NCI-H1436 treated with DMSO at 0.1 percent for 48 hours (cell line): ENCODE measurements at places on chromosomes 12 and 14.
A peak's percentile ranks its signal among the peaks of the same experiment; 100 is the strongest.

- DNase-seq, result no peak
Observed at GRCh38 chr12:80173083-80173864, 73.9 kb downstream of the OTOGL start.

- no peak for DNase-seq
Observed at GRCh38 chr12:32647275-32647674, 31.8 kb upstream of the DNM1L start.

DNA sequence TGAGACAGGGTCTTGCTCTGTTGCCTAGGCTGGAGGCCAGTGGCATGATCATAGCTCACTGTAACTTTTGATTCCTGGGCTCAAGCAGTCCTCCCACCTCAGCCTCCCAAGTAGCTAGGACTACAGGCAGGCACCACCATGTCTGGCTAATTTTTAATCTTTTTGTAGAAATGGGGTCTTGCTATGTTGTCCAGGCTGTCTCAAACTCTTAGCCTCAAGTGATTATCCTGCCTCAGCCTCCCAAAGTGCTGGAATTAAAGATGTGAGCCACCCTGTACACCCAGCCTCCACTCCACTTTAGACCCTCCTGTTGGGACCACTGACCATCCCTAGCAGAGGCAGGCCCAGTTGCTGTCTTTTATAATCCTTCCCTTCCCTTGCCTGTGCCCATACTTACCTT is 63.3 kb upstream of the OSBPL8 start:
- DNase-seq, result no peak

GRCh38 chr12:59597385-59597781 is 1.6 kb downstream of the SLC16A7 start:
- no peak for DNase-seq

DNA sequence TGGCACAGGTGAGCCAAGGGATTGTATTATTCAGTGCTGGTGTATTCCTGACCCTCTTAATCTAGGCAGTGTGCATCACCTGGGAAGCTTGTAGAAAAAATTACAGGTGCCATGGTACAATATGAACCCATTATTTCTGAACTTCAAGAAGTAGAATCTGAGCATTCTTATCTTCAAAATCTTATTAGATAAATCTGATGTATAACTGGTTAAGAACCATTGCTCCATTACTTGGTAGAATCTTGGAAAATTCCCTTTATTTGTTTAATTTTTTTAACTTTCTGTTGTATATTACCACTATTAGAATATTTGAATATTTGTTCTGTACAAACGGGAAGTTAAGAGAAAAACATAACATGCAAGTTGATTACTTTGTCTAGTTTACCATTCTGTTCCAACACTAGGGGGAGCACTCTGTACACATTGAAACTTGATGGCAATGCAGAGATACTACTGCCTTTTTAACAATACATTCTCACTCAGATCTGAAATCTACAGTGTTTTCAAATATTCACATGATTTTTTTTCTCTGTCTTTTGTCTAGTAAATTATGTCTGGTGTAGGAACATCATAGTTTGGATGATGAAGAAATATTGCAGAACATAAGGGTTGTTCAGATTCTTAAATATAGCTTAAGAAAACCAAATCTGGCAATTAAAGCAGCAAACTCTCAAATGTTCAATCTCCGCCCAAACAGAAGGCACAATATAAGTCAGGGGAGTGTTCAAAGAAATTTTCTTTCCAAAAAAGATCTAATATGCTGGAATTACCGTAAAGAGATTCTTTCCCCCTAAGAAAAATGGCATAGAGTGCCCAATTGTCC is 196.6 kb downstream of the PCNX1 start:
- DNase-seq, result peak; percentile 2

- no peak for DNase-seq
Observed at GRCh38 chr14:28780843-28781820, 14.5 kb downstream of the FOXG1 start.

DNA sequence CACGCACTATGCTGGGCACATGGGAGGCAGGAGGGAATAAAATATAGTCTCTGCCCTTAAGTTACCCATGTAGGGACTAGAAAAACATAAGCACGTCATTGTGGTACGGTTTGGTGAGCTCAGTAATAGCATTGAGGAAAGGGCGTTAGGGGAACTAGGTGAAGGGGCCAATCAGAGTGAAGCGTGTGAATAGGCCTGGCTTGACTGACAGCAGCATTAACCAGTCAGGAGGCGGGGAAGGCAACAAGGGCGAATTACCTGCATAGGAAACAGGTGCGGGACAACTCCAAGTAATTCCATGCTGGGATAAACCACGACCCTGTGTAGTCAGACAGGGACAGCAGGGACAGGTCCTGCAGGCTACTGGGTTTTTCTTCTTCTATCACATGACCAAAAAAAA is 107.7 kb downstream of the UNC79 start:
- no peak for DNase-seq

GRCh38 chr12:45582536-45582935 is 147.0 kb upstream of the ARID2 start:
- no peak for DNase-seq

GRCh38 chr12:93667672-93668071 is 9.5 kb upstream of the CRADD start:
- DNase-seq, result no peak

GRCh38 chr12:12999271-12999958 is 650 bp downstream of the HEBP1 start:
- no peak for DNase-seq

GRCh38 chr14:36462890-36463289 is 57.1 kb downstream of the NKX2-1 start:
- no peak for DNase-seq

DNA sequence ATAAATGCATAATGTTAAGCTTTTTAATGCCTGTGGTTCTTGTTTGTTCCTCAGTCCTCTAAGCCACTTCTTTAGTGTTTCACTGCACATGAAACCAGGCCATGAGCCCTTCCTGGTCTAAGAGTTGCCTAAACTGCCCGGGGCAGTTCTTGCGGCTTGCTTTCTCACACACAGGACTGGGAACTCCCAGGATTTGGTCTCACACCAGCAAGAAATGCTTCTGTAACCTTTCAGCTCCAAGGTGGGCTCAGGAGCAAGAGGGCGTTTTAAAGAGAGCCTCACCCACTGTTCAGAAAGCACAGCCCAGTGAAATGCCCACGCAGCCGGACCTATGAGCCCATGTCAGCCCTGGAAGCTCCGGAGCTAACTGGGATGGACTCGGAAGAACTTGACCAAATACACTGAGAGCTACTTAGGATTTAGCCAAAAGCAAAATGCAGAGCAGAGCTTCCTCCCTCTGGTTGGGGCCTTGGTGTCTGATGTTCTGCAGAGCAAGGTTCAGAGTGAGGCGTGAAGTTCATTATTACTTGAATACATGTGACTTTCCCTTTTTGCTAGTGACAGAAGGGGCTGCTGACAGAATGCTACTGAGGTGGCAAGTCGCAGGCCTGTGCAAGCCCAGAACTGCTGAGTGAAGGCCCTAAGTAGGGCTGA is 23.4 kb downstream of the SLC25A29 start:
- no peak for DNase-seq

DNA sequence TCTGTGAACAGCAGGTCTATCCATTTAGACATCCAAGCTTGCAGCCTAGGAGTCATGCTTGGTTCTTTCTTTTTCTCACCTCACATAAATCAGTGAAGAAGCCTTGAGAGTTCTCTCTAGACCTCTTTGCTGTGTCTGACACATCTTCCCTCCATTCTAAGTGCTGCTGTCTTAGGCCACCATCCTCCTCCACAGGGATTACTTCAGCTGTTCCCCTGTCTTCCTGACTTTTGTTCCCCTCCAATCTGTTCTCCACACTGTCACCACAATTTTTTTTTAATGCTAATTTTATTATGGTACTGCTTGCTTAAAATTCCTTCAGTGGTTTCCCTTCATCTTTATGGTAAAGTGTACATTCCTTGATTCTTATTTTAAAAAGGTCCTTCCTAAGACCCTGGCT is 71.8 kb downstream of the DERA start:
- DNase-seq, result no peak

- no peak for DNase-seq
Observed at GRCh38 chr14:104098272-104099095, 13.0 kb downstream of the ASPG start.

DNA sequence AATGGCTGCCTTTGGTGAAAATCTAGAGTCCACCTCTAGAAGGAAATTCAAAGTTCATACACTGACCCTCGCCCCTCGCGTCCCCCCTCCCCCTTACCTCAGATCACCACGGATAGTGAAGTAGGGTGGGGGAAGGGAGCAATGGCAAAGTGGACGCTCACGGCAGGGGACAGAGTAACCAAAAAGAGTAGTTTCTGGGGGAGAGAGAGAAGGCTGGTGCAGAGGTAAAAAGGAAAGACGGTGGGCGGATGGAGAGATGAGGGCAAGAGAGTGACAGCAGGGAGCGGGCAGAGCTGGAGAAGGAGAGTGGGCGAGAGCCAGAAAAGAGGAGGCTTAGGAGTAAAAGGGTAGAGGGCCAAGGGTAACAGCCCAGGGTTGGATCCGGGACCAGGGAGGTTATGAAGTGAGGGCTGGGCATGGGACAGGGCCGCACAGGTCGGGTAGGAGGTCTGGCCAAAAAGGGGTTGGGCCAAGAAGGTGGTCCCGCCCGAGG is 423 bp downstream of the ALDH6A1 start:
- DNase-seq, result no peak

DNA sequence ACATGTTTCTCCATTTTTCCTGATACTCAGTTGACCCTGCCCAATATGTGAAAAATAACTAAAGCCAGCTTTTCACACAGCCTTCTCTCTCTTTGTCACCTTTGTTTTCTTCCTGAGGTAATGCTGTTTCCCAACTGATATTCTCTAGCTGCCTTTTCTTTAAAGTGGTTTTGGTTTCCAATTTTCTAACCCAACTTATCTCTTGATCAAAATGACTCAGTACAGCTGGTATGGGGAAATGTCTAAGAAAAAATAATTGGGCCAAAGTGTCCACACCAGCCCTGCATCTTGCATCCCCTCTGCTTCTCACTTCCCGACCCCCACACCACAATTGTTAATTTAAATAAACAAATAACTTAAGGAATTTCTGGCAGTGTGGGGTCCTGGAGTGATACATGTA is 193.8 kb downstream of the SYT1 start:
- DNase-seq, result no peak

- no peak for DNase-seq
Observed at GRCh38 chr12:22044391-22044790, 1.6 kb upstream of the CMAS start.

- no peak for DNase-seq
Observed at GRCh38 chr12:50101663-50102062, 2.1 kb upstream of the GPD1 start.

DNA sequence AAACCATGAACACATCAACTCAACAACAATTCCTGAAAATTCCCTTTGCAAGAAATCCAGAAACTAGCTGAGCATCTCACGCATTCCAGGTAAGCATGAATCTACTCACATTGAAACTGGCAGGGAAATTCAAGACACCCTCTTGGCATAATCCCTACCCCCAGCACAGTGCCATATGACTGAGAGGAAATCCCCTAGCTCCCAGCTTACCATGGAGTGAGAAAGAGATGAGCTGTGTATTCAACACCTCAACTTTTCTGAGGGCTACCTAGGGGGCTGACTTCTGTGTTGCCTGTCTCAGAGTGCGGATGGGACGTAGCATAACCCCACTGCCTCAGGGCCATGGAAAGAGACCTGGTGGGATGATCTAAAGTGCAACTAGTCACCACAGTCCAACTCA is 37.7 kb upstream of the GPR132 start:
- DNase-seq, result no peak

- DNase-seq, result no peak
Observed at GRCh38 chr12:116142936-116143898, 134.3 kb downstream of the MED13L start.

DNA sequence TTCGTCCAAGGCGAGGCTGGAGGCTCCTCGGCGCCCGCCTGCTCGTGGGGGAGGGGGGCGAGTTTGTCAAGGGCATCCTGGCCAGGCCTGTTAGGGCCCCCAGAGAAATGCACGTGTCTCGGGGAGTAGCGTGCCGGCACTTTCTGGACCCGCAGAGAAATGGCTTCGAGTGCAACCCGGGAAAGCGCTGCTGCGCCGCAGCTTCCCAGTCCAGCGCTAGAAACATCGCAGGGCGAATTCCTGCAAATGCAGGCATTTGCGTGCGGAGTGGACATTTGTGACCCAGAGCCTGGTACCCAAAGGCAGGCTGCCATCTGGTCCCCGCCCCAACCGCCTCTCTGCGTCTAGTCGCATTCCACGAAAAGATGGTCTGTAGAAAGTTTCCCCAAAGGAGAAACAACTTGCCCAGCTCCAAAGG is 756 bp downstream of the LGR5 start:
- no peak for DNase-seq

GRCh38 chr14:104287301-104288009 is 149.1 kb downstream of the KIF26A start:
- no peak for DNase-seq

DNA sequence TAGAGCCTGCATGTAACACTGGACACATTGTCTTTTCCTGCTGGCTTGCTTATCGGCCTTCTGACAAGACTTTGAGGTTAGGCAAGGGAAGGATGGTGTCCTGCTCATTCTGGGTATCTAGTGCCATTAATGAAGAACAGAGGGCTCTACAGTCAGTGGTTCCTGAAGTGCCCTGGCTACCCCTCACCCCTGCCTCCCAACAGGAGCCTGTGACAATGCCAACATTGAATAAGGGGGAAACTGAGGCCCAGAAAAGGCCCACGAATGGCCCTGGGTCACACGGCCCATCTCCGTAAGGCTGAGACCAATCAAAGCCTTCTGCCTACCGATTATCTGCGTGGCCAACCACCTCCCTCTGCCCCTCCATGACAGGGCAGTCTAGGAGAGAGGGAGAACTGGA is 2.1 kb downstream of the IFI27L2 start:
- no peak for DNase-seq

- DNase-seq, result no peak
Observed at GRCh38 chr12:28961948-28962384, 187.1 kb upstream of the FAR2 start.

GRCh38 chr12:130126023-130126432 is 36.2 kb upstream of the FZD10 start:
- no peak for DNase-seq

GRCh38 chr14:101876555-101876938 is 87.8 kb upstream of the DYNC1H1 start:
- DNase-seq, result no peak

- DNase-seq, result no peak
Observed at GRCh38 chr12:124856132-124856841, 7.4 kb downstream of the SCARB1 start.

GRCh38 chr12:120247183-120247582 is 18.3 kb downstream of the PXN start:
- DNase-seq, result no peak

GRCh38 chr14:77028384-77029231 is at the start of gene IRF2BPL:
Gene IRF2BPL, minus strand, starts transcription at chr14:77028708. Its CDS starts 916 bp downstream, at chr14:77027792.
- DNase-seq, result peak; percentile 90
